Stimulated activated memory B cell treated with anti-CD40 and anti-IgM and Interleukin-4, amounts not matched to agents 10 μg/mL and 1 μg/mL and 100 μg/mL, for 72 hours (primary cell): ENCODE measurements at places on chromosomes 2 and 18.

GRCh38 chr2:239035997-239036731, 188.3 kb downstream of the TWIST2 start:
- no peak overlapping the region for H3K27ac ChIP-seq
- H3K27me3 ChIP-seq = peaks cover 58% of the 10 kb centered on the region
- no peaks in the 10 kb centered on the region for H3K36me3 ChIP-seq
- H3K4me3 ChIP-seq = no peak overlapping the region
- no peaks in the 10 kb centered on the region for H3K4me1 ChIP-seq
- no peak for ATAC-seq

DNA sequence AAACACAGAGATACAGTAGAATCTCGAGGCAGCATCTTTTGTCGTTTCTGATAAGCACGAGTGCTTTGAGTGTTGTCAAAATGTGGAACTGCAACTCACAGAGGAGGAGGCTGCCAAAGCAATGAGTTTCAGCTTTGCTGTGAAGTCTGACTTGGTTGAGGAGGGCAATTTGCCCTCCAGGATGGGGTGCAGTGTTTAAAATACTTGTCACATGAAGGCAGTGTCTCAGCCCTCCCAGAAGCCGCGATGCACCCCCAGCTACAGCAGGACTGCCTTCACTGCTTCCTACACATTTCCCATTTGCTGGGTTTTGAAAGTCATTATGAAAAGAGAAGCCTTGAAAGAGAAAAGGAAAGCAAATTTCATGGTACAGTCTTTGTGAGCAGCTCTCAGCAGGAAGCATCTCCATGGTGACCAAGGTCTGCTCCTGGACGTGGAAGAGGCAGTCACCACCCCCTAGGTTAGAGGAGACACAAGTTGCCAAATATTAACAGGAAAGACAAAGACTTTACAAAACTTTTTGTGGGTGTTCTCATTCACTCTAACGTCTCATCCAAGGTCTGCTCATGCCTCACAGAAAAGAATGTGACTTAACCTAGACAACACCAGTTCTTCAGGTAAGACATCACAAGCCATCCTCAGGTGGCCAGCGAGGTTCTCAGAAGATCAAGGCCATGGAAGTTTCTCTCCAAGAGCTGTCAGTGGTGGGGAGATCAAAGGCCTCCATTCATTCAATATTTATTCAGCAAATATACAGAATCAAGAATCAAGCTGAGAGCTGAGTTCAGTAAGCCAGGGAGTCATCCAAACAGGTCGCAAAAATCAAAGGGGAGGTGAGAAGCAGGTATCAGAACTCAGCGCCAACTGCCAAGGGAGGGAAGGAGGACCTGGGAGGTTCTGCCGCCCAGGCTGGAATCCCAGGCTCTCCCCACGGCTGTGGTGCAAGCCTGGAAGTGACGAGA, 476.0 kb downstream of the EIPR1 start:
- peak; percentile 89 for ATAC-seq
- no peaks in the 10 kb centered on the region for H3K36me3 ChIP-seq
- H3K27ac ChIP-seq = peak overlapping the region; percentile 64
- H3K4me3 ChIP-seq = peak overlapping the region; percentile 47

DNA sequence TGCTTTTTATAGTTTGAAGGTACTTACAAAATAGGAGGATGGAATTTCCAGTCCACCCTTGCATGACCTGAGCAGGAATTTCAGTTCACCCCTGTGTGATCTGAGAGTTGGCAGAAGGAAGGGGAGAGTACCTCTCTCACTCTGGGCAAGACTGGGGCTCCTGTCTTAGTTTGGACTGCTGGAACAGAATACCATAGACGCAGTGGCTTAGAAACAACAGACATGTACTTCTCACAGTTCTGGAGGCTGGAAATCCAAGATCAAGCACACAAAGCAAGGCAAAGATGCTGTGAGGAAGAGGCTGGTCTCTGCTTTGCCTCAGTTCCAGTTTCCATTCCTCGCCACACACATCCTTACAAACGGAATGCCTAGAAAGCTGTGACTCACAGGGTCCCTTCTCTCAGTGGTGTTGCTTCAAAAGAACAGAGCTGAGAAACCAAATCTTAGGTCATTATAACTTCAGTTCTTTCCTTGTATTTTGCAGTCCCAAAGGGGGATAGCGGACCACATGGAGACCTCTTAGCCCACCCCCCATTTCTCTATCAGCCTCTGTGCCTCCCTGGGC, 108.8 kb upstream of the HAAO start:
- H3K27me3 ChIP-seq = peaks cover 30% of the 10 kb centered on the region
- no peak overlapping the region for H3K4me3 ChIP-seq
- peaks cover 8% of the 10 kb centered on the region for H3K4me1 ChIP-seq
- no peaks in the 10 kb centered on the region for H3K36me3 ChIP-seq
- no peak for ATAC-seq

DNA sequence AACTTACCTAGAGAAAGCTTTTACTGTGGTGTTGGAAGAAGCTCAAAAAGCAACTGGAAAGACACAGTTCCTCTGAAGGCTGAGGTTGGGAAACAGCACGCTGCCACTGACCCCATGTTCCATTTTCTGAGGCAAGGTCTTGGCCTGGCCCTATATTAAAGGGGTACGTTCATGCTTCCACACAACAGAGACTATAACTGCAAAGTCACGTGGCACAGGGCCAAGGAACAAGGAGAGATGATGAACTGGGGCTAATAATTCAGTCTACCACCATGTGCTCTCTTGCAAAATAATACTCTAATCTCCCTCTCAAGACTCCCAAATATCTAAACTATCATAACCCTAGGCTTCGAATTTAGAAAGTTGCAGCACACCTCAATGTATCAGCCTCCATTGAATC, 381.6 kb downstream of the DSEL start:
- no peaks in the 10 kb centered on the region for H3K27me3 ChIP-seq
- H3K27ac ChIP-seq = no peak overlapping the region
- ATAC-seq = no peak
- no peak overlapping the region for H3K4me3 ChIP-seq
- no peaks in the 10 kb centered on the region for H3K36me3 ChIP-seq

- peak overlapping the region; percentile 99 for H3K27ac ChIP-seq
- peaks cover 45% of the 10 kb centered on the region for H3K4me1 ChIP-seq
- no peaks in the 10 kb centered on the region for H3K36me3 ChIP-seq
- no peaks in the 10 kb centered on the region for H3K27me3 ChIP-seq
- H3K4me3 ChIP-seq = peak overlapping the region; percentile 84
- peak; percentile 27 for ATAC-seq
These were observed 21.9 kb downstream of the TEX44 start for GRCh38 chr2:231614559-231615057.

DNA sequence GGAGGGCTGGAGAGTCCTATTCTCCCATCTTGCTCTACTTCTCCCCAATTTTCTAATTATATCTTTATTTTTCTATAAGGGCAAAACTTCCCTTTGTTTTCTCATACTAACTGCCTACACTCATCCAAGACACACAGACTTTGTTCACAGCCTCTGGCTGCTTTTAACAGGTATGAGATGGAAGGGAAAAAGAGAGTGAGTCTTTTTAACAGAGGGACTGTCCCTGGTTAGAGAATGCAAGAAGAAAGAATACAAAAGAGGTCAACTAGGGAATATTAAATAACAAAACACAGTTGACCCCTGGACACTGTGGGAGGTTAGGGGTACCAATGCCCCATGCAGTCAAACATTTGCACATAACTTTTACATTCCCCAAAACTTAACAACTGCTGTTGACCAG, 41.8 kb downstream of the SP100 start:
- H3K36me3 ChIP-seq = peaks cover 97% of the 10 kb centered on the region
- H3K27me3 ChIP-seq = no peaks in the 10 kb centered on the region
- no peak overlapping the region for H3K4me3 ChIP-seq
- peaks cover 70% of the 10 kb centered on the region for H3K4me1 ChIP-seq
- H3K27ac ChIP-seq = peak overlapping the region; percentile 86
